NCI-H1694 (cell line): ENCODE measurements at places on chromosomes 1 and 21.

- no peak for DNase-seq
Observed at GRCh38 chr1:45957684-45958083, 154.3 kb downstream of the MAST2 start.

- peak; percentile 91 for DNase-seq
Observed at GRCh38 chr1:36796106-36796590, 238.2 kb downstream of the GRIK3 start.

DNA sequence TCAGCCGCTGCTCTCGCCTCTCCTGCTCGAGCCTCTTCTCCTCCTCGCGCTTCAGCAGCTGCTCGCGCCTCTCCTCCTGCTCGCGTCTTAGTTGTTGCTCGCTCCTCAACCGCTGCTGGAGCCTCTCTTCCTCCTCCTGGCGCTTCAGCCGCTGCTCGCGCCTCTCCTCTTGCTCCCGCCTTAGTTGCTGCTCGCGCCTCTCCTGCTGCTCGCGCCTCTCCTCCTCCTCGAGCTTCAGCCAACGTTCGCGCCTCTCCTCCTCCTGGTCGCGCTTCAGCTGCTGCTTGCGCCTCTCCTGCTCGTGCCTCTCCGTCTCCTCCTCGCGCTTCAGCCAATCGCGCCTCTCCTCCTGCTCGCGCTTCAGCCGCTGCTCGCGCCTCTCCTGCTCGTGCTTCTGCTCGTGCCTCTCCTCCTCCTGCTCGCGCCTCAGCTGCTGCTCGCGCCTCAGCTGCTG, 3.7 kb downstream of the TCHH start:
- DNase-seq = peak; percentile 75

GRCh38 chr1:229325853-229326487, 16.9 kb downstream of the CCSAP start:
- DNase-seq = no peak

- DNase-seq = no peak
Observed at GRCh38 chr21:35046880-35047229, 2.2 kb downstream of the RUNX1 start.

DNA sequence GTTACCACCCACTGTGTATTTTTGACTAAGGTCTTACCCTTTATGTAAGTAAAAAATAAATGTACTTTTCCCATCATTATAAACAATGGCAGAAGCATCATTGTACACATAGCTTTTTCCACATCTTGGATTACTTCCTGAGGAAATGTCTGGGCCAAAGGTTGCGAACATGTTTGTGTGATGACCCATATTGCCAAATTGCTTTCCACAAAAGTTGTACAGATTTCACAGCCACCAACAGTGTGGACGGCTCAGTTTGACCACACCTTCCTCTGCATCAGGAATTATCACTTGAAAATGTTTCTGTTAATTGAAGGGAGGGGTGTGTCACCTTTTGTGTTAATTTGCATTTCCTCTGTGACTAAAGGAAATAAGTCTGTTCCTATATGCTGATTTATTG, 25.7 kb downstream of the AKNAD1 start:
- no peak for DNase-seq
